Activated CD4-positive, alpha-beta T cell treated with anti-CD3 and anti-CD28 coated beads, Interleukin-2, amount 50 U/mL, for 1 hour (primary cell): ENCODE measurements at places on chromosomes 6 and 20.
A peak's percentile ranks its signal among the peaks of the same experiment; 100 is the strongest.

GRCh38 chr6:44008821-44009370 is 118.4 kb downstream of the MRPL14 start:
- DNase-seq = no peak

- DNase-seq = no peak
These were observed 81.0 kb downstream of the NDUFAF5 start for GRCh38 chr20:13865791-13866351.

DNA sequence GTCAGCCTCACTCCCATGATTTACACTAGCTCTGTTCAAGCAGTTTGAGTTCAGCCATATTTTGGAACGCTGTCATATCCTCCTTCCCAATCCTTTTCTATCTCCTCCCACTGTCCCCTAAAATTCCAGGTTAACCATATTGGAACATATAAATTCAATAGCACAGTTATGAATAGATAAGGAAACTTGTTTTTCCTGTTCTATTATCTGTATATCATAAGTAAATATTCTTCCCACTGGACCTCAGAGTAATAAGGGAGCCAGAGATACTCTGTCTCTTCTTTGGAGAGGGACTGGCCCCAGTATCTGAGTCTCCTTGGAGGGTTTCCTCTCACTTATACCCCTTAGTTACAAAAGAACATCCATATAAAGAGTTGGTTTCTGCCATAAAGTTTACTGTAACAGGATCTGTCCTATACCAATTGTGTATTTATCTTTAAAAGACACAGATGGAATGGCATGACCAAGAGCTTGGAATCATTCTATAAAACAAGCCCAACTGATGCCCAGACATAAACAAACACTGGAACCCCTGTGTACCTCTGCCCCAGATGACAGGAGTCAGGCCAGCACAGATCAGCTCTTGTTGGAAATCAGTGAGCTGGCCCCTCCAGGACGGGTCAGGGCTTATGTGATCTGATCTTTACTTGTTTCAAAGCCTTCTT is 67.1 kb downstream of the EPB41L2 start:
- no peak for DNase-seq

GRCh38 chr6:52495922-52496321 is 75.8 kb downstream of the EFHC1 start:
- no peak for DNase-seq

- no peak for DNase-seq
These were observed 67.3 kb downstream of the NRSN1 start for GRCh38 chr6:24193364-24193763.

DNA sequence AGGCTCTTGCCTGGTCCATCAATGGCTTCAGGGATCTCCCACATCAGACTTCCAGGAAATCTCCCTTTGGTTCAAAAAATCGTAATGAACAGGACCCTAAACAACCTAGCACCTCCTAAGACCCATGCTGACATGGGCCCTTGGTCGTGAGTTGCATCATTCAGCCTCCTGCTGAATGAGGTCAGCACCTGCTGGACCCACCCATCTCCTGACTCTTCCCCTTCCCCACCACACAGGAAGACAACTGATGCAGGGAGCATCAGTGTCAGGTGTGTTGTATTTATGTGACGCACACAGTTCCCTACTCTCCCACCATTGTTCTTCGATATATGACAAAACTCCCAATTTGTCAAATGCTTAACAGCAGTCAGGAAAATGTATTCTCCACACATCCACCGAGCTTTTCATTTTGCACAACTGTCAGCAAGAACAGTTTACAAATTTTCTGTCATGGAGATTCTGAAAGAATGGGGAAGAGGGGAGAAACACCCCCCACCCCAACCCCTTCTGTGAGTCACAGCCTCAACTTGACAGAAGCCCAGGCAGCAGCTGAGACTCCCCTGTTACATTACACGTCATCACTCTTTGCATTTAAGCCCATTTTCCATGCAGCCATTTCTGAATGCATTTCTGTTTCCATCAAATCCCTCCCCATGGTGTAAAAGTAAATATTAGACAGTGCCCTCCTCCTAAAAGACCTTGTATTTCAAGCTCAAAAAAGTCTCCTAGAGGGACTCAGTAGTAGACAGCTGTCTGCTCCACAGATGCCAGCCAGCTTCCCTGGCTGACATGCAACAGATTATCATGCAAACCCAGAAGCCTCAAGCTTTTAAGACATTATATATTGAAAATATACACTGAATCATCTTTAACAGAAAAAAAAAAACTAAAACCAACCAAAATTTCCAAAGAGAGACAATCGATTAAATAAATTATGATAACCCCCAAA is 577.5 kb downstream of the PTPRT start:
- no peak for DNase-seq

GRCh38 chr6:11432091-11432490 is 105.5 kb upstream of the TMEM170B start:
- DNase-seq = no peak

DNA sequence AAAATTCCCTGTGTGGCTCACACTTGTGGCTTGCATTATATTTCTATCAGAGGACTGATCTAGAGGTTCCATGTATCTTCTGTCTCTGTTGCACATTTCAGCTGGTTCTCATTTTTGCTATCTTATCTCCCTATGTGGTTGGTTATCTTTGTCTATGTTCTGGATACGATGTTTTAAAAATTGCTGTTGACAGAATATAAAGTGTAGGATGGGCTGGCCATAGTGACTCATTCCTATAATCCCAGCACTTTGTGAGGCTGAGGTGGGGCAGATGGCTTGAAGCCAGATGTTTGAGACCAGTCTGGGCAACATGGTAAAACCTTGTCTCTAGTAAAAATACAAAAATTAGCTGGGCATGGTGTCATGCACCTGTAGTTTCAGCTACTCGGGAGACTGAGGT is 9.9 kb upstream of the ULBP3 start:
- no peak for DNase-seq

DNA sequence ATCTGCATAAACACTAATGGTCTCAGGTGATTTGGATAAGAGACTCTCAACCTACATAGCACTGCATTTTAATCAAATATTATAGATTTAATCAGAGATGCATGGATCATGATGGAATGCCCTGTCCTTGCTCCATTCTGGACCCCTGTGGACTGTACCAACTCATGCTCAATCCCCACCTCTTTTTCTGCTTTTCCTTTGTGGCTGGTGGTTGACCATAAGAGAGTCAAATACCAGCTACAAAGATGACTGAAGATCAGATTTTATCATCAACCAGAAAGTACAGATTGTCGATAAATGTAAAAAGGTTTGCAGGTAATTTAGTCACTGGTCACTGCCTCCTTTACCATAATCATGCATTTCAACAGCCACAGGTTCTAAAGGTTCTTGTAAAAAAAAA is 116.2 kb downstream of the ME1 start:
- no peak for DNase-seq

- DNase-seq = no peak
These were observed 310.3 kb downstream of the EYA4 start for GRCh38 chr6:133551436-133551835.

DNA sequence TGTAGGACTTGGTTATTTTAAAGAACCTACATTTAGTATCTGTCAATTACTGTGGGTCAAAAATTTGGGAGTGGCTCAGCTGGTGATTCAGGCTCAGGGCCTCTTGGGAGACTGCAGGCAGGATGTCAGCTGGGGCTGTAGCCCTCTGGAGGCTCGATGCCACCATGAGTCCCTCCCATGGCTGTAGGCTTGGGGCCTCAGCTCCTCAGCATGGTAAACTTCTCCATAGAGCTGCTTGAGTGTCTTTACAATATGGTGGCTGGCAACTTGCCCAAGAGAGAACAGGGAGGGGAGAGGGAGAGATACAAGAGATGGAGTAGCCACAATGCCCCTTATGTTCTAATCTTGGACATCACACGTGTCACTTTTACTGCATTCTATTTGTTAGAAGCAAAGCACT is 470.4 kb downstream of the CDH26 start:
- DNase-seq = no peak

DNA sequence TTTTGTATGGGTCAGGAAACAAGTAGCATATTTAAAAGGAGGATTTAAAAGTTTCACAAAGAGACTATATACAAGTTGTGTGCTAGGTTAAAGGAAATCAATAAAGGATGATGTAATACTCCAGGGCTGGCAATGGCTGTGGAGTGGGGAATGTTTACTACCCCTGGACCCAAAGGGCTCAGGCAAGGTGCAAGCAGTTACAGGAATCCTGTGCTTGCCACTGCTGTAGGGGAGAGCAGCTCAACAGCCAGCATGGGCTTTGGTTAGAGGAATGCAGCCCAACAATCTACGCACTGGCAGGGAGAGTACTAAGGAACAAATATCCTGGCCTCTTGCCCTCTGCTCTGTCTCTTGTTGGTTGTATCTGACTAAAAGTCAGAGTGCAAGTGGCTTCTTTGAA is 1642.2 kb downstream of the KHDRBS2 start:
- DNase-seq = no peak

- no peak for DNase-seq
These were observed 93.6 kb downstream of the ADTRP start for GRCh38 chr6:11684901-11685480.

- DNase-seq = no peak
These were observed 75.9 kb upstream of the RGS17 start for GRCh38 chr6:153207006-153207405.

GRCh38 chr6:30689022-30689865 is 1.5 kb downstream of the NRM start:
- no peak for DNase-seq

DNA sequence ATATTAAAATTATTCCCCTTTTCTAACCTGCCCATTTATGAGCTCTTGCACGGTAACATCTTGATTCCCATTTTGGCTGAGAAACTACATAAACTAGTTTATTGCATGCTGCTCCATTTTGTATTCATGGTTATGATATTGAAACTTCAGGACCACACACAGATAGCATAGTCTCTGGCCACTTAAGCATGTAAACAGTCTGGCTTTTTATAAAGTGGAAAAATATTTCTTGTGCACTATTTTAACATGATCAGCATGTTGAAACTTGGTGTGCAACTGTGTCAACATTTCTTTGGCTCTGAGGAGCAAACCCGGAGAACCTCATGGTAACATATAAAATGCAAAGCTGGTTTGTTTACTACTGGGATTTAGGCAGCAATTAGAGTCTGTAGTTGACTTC is 70.7 kb downstream of the SLX4IP start:
- DNase-seq = no peak

DNA sequence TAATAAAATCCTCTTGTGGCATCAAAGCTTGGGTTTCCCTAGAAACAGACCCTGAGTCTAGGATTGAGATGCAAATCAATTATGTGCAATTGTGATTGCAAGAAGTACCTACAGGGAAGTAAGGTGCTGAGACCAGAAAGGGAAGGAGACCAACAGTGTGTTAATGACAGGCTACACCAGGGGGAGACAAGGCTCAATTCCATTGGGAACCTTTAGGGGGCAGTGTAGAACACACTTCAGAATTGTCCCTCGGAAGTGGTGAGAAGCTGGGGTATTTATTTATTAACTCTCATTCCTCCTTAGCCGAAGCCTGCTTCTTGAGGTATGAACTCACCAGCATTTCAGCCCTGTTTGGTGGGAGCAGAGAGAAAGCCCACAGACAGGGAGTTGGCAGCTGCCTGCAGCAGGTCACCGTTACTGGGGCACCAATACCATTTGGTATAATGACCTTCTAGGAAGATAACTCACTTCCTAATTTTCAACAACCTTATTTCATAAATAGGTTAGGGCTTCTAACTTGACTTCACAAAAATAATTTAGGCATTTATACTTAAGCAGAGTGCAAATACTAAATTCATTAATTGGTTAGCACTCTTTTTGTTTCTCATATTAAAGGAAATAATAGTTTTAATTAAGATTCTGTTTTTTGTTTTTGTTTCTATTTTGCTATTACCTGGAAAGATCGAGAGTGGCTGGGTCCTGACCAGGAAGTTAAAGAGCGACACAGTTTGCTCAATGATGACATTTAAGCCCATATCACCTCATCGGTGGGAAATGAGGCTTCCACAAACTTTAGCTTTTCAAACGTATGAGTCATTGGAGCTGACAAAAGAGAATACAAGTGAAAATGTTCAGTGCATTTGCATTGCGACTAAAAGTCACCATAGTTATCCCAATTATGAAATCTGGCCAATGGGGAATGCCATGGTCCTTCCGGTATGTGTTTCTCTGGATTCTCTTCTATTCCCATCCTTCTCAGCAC is 94.8 kb downstream of the BTBD3 start:
- DNase-seq = no peak

DNA sequence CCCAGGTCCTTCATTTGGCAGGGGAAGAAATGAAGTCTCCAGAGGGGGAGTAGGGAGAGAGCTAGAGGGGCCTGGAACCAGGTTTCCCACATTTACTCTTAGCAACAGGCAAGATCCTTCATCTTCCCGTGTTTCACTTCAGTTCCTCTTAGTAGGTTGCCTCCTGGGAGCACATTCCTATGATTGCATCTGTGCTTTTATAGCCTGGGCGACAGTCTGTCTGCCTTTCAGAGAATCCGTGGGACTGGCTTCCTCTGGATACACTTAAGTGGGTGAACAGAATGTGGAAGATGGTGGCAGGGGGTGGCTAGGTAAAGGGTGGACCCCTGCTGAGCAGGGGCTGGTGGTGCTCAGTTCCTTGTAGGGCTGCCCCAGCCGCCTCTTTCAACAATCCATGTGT is 33.4 kb downstream of the STK35 start:
- no peak for DNase-seq

- no peak for DNase-seq
These were observed 27.1 kb downstream of the F13A1 start for GRCh38 chr6:6293317-6293716.

GRCh38 chr6:13101409-13101808 is 226.9 kb downstream of the TBC1D7 start:
- no peak for DNase-seq

DNA sequence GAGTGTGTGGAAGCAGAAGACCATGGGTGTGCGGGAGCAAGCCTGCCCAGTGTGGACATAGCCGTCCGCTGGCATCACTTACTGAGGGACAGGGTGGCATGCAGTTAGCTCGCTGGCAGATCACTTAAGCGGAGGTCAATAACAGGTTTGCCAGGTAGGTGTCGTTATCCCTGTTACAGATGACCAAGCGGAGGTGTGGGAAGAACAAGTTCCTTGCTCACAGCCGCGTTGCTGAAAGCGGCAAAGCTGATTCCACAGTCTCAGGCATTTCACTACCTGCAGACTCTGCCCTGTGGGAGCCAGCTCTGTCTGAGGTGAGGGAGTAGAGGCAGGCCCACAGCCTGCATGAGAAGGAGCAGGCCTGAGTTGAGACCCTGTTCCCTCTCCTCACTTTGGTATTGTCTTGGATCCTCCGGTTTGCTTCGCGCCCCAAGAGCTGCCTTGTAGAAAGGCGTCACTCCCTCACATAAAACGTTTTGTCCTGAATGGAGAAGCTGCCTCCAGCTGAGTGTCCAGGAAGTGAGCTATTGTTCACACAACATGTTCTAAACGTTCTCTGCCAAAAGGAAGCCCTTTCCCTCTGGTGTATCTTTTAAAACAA is 96.9 kb downstream of the TCP11 start:
- DNase-seq = no peak

- peak; percentile 41 for DNase-seq
These were observed 4.2 kb downstream of the CLIC5 start for GRCh38 chr6:46011188-46012085.

- no peak for DNase-seq
These were observed 262.0 kb downstream of the BTBD3 start for GRCh38 chr20:12179692-12180091.

GRCh38 chr6:106973018-106973835 is 1.3 kb downstream of the CD24 start:
- no peak for DNase-seq
